ENCODE measurements at places on chromosomes 5 and 9.

GRCh38 chr9:72300873-72301272 is 64.1 kb downstream of the ZFAND5 start:
- no peak for DNase-seq

- DNase-seq = no peak
These were observed 1.9 kb upstream of the CLTB start for GRCh38 chr5:176418251-176418650.

GRCh38 chr5:117615226-117615625 is 1040.6 kb upstream of the SEMA6A start:
- no peak for DNase-seq

DNA sequence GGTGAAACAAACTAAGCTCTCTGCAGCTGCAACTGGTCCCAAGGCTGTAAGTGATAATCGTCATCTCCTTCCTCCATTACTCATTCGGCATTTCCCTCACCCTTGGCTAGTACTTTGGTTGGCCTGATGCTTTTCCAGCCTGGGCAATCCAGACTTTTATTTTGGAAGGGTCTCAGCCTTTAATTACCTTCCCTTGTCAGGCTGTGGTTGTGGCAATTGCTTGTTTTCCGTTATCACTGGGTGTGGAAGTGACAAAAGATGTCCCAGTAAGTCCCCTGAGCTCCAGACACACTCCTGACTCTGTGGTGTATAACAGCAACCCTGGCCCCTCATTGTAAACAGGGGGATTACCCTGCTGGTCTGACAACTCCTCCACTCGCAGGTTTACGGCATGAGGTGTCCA is 6.3 kb upstream of the FAF2 start:
- DNase-seq = no peak

GRCh38 chr9:16867576-16868311 is 2.7 kb downstream of the BNC2 start:
- DNase-seq = no peak

GRCh38 chr5:32539981-32540845 is 45.1 kb upstream of the SUB1 start:
- DNase-seq = no peak

- no peak for DNase-seq
These were observed 6.8 kb downstream of the KDM4C start for GRCh38 chr9:6764523-6764922.

DNA sequence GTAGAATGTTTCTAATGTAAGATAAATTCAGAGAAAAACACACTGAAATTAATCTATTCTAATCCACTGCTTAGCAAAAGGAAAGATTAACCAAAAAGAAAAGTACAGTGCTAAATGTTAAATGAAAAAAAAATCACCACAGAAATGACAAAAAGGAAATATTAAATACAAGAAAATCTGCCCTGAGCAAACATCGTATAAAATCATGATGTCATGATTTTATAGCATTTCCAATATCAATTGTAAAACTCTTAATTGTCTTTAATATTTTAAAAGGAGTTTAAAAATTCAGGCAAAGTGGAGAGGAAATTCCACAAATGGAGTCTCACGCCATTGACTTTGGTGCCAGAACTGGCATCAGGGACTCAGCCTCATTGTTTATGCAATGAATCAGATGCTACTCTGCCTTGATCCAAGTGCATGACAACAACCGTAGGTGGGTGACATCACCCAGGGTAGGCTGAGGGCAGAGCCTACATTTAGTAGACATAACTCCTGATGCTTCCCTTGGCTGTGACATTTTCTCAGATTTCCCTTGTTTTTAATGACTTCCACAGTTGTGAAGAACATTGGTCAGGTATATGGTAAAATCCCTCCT is 696.8 kb downstream of the SEMA5A start:
- DNase-seq = no peak

GRCh38 chr5:73149540-73149939 is 23.5 kb upstream of the TMEM174 start:
- no peak for DNase-seq

DNA sequence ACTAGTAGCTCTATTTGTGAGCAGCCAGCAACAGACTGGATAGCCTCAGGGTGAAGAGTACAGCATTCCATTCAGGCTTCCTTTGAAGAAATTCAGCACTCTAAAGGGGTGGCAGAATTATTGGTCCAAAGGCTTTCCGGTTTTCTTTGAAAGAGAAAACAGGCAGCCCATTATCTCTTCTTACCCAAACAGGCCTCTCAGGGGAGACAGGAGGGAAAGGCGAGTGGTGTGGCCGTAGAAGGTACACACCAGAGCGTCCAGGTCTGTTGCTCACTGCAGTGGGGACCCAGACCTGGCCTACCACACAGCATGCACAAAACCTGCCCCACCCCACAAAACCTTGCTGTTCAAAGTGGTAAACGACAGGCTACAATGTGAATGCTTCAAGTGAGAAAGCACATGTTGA is 83.3 kb downstream of the ZNF608 start:
- DNase-seq = no peak

- no peak for DNase-seq
These were observed 4.0 kb upstream of the RANBP3L start for GRCh38 chr5:36305571-36306326.

GRCh38 chr5:175738602-175739133 is 80.8 kb downstream of the HRH2 start:
- no peak for DNase-seq

DNA sequence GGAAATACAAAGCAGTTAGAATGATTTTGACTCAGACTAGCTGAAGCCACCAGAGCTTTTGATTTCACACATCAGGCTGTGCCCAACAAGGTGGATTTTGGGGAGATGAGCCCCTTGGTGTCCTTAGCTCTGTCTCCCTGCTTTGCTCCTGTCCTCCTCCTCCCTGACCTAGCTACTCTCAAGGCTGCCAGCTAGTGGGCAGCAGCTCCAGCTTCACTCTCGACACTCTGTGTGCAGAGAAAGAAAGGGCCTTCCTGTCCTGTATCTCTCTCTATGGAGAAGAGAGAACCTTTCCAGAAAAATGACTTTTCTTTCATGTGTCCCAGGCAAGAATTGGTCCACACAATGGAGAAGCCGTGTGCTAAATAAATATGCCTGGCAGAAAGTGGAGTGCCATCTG is 446.2 kb downstream of the SEMA5A start:
- DNase-seq = no peak

DNA sequence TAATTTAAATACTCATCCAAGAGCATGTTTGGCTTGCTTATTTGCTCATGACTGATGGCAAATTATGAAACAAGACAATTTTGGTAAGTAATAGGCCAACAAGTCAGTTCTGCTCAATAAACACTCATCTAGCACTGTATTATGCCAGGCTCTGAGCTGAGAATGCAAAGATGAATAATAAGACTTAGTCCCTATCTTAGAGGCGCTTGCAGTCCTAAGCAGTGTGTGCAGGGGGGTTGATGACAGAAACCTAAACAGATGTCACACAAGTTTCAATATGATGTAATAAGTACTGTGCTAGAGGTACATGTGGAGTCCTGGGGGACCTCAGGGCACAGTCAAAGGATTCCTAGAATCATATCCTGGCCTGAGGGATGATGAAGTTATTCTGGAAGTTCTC is 287.6 kb upstream of the ADRA1B start:
- no peak for DNase-seq

GRCh38 chr5:148972974-148973374 is 89.9 kb downstream of the SH3TC2 start:
- no peak for DNase-seq

- no peak for DNase-seq
These were observed 199.2 kb downstream of the TRIO start for GRCh38 chr5:14342306-14342705.

DNA sequence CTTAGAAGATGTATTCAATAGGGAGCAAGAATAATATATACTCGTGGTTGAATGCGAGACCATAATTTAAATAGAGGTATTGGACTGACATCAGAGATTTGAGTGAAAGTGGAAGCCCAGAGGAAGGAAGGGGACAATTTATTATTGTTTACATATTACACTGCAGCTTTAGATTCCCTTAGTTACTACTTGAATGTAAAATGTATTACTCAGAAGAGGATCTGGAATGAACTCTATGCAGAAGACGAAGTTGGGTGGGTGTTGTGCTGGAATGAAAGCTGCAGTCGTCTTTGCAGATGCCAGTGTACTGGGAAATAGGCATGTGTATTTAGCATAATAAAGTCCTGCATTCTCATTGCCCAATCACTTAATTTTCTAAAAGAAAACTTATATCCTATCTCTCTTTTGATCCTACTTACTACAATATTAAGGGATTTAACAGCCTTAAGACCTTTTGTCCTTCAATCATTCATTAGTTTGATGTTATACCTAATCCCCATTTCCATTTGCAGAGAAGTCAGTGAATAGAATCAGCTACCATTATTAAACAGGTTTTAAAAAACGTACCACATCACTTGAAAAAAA is 570.7 kb upstream of the WWC1 start:
- DNase-seq = no peak

DNA sequence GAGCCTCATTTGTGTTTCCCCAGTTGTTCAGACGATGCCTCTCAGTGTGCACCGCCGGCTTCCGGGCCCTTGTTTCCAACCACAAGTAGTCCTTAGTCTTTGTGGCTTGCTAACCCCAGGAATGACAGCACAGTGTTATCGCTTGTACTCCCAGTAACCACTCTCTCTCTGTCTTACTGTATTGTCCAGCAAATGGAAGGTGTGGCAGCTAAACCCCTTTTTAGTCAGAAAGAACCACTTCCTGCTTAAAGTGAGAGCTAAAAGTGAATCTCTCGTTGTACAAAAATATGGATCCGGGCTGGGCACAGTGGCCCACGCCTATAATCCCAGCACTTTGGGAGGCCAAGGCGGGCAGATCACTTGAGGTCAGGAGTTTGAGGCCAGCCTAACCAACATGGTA is 61.3 kb downstream of the ENC1 start:
- DNase-seq = peak; percentile 40

- no peak for DNase-seq
These were observed 61.0 kb upstream of the ADAMTS2 start for GRCh38 chr5:179406031-179406961.

- DNase-seq = peak; percentile 68
These were observed 71.2 kb downstream of the RAPGEF1 start for GRCh38 chr9:131668439-131669268.

GRCh38 chr5:14068136-14068535 is 75.0 kb upstream of the TRIO start:
- no peak for DNase-seq

DNA sequence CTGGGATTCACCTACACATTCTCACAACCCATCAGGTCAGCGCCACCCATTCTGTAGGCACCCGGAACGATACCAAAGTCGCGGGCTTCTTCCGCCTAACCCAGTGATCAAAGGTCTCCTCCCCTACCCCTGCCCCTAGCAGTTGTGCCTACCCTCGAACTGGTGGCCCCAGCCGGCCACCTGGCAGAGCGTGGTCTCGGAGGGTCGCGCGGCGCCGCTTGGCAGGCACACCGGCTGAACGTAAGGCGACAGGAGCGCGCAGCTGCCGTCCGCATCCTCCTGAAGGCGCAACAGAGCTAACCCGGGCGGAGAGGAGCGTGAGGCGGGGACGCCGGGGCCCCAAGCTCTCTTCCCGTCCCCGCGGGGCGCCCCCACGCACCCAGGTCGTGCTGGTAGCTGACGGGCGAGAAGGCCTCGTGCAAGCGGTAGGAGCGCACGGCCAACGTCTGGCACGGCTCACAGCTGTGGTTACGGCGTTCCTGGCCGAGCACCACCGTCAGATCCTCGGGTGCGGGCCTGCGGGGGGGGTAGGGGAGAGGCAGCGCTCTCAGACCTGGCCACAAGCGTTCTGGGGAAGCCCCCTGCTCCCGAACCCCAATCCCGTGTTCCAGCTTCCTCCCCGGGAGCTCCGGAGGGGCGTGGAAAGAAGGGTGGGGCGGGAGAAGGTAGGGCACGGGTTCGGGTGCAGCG is 2.8 kb upstream of the PFN3 start:
- peak; percentile 64 for DNase-seq

- no peak for DNase-seq
These were observed 14.1 kb upstream of the RAPGEF6 start for GRCh38 chr5:131649161-131649560.

DNA sequence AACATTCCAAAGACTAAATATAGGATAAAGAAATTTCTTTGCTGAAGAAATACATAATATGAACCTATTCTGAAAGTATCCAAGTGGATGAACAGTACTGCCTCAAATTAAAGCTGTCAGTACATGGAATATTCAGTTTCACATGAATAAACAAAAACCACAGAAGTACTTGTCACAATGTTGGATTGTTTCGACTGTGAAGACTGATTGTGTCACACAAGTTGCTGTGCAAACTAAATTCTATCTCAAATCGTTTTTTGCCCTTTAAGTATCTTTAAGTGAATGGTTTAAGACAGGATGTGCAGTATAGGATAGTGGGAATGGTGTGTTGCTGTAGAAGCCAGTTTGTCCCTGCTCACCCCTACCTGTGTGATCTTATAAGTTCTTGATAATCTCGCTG is 137.4 kb upstream of the OTULINL start:
- no peak for DNase-seq

DNA sequence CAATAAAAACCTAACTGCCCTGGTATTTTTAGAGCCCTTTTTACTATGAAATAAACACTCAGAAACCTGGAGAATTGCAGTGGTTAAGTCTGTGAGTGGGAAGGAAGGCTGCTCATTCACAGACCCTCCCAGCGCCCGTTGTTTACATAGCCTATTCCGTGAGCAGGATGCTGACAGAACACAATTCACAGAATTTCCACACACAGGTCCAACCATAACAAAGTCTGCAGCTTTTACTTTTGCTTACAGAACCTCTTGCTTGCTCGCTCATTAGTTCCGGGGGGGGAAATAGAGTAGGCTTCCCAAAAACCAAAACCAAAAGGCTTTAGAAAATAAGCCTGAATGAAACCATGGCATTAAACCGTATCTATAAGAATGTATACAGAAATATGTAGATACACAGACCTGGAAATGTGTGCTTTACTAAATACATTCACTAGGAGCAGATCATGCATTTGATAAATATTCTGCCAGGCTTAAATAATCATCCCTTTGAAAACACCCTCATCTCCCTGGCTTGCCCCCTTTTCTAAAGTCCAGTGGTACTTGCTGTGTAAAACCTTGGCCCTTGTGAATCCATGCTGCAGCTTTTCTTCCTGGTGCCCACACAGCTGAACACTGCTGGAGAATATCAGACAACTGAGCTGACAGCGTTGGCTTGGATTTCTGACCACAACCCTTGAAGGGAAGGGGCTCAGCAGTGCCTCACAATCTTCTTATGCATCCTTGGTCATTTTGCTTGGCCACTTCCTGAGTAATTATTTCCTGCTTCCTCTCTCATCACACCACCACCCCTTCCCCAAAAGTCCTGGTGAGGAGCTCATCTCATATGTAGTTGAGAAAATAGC is 128.0 kb downstream of the FANCC start:
- DNase-seq = no peak

GRCh38 chr5:15719784-15720183 is 219.8 kb downstream of the FBXL7 start:
- DNase-seq = no peak

GRCh38 chr9:21580636-21581378 is 98.7 kb upstream of the IFNE start:
- no peak for DNase-seq

DNA sequence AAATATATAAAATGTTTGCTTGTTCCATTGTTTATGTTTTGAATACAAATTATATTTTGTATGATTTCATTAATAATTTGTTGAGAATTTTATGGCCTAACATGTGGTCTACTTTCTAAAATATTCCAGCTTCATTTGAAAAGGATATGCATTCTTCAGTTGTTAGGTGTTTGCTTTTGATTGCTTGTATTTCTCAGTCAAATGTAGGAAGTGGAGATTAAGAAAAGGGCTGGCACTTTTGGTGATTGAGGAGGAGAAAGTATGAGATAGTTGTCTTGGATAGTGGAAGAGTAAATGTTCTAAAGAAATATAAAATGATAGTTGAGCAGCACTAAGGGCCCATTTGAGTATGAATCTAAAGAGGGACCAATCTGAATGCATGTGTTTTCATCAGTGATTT is 23.1 kb downstream of the JAK2 start:
- no peak for DNase-seq
